ENCODE measurements at places on chromosomes 2 and 18. TPM values are rescaled to one million over a fixed set of nuclear protein-coding genes. Genes with fewer than 3 reads are reported as not detected.

Gene POLE4
- total RNA-seq: 162 TPM

Gene ZNG1B
- 57.1 TPM for total RNA-seq

Gene CDK15
- not detected for total RNA-seq

Gene SEMA4C
- total RNA-seq: 25.7 TPM

Gene TMEM214
- 73.3 TPM for total RNA-seq

Gene LDLRAD4
- total RNA-seq: 1.5 TPM
